ENCODE measurements at places on chromosomes 11 and 22. TPM values are rescaled to one million over a fixed set of nuclear protein-coding genes. Genes with fewer than 3 reads are reported as not detected.

DNA sequence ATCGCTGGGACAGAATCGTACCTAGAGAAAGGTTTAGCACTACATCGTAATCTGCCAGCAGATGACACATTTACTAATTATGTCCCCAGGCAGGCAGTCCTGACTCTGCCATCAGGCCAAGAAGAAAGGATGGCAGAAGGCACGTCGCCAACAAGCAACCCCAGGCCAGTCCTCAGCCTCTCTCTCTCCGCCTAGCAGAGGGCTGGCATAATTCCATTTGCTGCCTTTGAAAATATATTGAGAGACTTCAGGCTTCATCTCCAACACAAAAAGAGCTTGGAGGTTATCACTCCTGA, 1517.0 kb downstream of the TBC1D22A start:
- DNase-seq: no peak

CHRDL2 gene
- 1.5 TPM for total RNA-seq

DNA sequence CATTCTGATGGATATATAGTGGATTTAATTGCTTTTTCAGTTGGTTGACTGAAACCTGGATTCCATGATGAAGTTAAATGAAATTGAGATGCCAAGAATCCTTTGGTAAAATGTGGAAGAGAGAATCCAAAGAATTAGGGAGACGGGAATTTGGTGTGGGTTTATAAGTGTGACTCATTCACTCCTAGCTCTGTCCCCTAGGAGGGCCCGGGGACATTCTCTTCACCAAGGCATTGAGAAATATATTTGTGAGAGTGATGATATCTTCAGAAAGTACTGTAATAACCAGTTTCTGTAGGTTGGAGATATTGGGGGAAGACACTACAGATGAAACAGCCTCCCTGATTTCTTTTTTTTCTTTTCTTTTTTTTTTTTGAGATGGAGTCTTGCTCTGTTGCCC, 13.6 kb upstream of the PHOX2A start:
- DNase-seq: no peak

- no peak for DNase-seq
These were observed 16.6 kb downstream of the CAPRIN1 start for GRCh38 chr11:34068111-34068510.

VWCE gene
- 0.91 TPM for total RNA-seq

GLB1L2 gene
- total RNA-seq: 11.6 TPM

DNA sequence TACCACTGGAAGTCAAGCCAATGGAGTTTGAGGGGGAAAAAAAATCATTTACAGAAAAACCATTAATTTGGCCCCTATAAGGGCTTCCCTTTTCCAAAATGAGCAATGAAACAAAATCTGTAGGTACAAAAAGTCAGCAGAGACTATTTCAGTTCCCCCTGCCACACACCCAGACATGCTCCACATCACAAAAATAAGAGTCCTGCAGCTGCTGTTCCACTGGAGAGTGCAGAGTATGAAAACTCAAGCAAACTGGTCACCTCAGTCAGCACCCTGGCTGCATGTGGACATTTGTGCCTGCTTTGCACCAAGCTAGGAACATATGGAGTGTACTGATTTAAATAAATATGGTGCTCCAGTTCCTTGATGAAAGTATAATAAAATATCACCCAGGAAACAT, 15.1 kb downstream of the POU2AF1 start:
- DNase-seq: no peak

- no peak for DNase-seq
These were observed 184.6 kb upstream of the CARD18 start for GRCh38 chr11:105324156-105324555.

MPPED2 gene
- total RNA-seq: 0.57 TPM

Measured in upper lobe of left lung (tissue), 6 donors.